ENCODE measurements at places on chromosomes 12 and 14.

DNA sequence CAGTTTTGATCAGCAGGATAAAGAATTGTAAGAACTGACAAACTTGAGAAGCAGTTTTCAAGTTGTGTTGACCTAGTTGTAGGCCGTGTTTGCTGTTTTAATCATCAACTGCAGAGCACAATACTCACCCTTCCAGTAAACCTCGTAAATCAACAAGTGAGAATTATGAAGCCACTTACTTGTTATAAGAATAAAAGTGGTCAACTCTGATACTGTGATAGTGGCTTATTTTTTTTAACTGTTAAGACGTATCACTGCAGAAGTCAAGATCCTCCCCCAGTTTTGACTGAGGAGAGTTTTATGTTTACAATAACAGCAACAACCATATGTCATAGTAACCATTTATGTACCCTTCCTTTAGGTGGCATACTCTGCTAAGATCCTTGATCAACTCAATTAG lies 100.8 kb upstream of the DACT1 start:
- no peak for DNase-seq

- no peak for DNase-seq
Measured at GRCh38 chr14:22384167-22384549, 204.9 kb downstream of the DAD1 start.

GRCh38 chr14:26729851-26730250 lies 132.0 kb upstream of the NOVA1 start:
- DNase-seq, result no peak

- no peak for DNase-seq
Measured at GRCh38 chr14:55968741-55969140, 149.5 kb upstream of the PELI2 start.

GRCh38 chr12:1350055-1350933 lies 244.1 kb downstream of the FBXL14 start:
- DNase-seq, result no peak

- DNase-seq, result no peak
Measured at GRCh38 chr12:7156259-7157197, 26.4 kb downstream of the CLSTN3 start.

All from GM12864 (cell line).